ENCODE measurements at places on chromosomes 4 and X.
A peak's percentile ranks its signal among the peaks of the same experiment; 100 is the strongest.

- no peak for DNase-seq
Observed at GRCh38 chr4:81392164-81392563, 79.5 kb downstream of the RASGEF1B start.

DNA sequence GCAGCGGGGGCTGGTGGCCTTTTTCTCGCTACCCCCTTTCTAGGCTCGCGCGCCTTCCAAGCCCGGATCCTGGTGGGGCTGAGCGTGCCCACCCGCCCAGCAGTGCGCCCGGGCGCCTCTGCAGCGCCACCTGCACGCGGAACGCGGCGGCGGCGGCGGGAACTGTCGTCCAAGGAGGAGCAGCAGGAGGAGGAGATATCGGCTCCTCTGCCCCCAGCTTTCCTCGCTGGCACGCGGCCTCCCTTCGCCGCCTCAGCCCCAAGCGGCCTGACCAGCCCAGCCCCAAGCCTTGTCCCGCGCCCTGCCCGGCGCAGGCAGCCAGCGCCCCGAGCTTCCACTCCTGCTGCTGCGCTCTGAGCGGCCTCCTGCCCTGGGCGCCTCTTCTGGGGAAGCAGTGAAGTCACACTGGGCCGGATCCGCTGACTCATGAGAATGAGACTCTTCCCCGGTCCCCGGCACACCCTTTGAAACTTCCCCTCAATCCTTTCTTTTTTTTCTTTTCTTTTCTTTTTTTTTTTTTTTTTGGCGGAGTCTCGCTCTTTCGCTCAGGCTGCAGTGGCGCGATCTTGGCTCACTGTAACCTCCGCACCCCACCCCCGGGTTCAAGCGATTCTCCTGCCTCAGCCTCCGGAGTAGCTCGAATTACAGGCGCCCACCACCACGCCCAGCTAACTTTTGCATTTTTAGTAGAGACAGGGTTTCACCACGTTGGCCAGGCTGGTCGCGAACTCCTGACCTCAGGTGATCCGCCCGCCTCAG is 10.6 kb upstream of the ELF4 start:
- peak; percentile 85 for DNase-seq

- DNase-seq: peak; percentile 76
Observed at GRCh38 chr4:17324386-17324830, 187.5 kb downstream of the QDPR start.

- no peak for DNase-seq
Observed at GRCh38 chr4:162837679-162838078, 329.0 kb downstream of the NAF1 start.

DNA sequence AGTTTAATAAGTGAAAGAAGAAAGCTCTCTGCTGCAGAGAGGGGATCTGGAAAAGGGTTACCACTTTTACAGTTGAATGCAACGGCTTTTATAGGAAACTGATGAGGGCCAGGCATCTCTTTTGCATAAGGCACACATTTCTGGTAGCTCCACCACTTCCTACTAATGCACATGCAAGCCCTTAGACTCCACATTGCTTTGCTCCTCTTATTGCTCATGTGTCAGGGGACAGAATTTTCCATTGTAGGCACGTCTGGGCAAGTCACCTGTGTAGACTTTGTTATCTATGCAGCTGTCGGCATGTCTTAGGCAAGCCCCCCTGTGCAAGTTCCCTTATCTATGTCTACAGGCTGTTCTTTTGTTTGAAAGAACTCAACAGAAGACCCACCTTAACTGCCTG is 294.6 kb upstream of the STS start:
- no peak for DNase-seq

DNA sequence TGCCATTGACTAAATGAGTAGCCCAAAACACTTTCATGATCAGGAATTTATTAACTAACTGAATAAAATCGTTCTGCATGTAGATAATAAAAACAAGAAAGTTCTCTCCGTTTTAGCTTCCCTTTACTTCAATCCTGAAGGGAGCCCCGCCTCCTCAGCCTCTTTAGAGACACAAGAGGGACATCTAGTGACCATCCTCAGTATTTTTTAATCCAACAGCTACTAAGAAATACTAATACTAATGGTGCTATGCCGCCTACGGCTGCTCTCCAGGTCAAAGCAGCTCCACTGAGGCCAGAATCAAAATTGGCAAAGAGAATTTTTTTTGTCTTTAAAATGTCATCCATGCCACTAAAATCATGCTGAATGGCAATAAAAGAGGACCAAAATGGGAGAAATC is 3.2 kb upstream of the PCDH19 start:
- peak; percentile 47 for DNase-seq

- DNase-seq: no peak
Observed at GRCh38 chr4:86484241-86484640, 109.9 kb upstream of the PTPN13 start.

GRCh38 chr4:182906786-182907185 is 10.4 kb downstream of the DCTD start:
- no peak for DNase-seq

GRCh38 chr4:123393721-123394120 is 2.9 kb upstream of the SPRY1 start:
- DNase-seq: no peak

GRCh38 chr4:173543266-173543665 is 13.2 kb upstream of the HAND2 start:
- DNase-seq: no peak

- no peak for DNase-seq
Observed at GRCh38 chrX:108250654-108251579, 159.3 kb downstream of the ATG4A start.

- DNase-seq: no peak
Observed at GRCh38 chr4:22668702-22669101, 24.0 kb upstream of the GBA3 start.

GRCh38 chrX:313546-313945 is 5.0 kb downstream of the GTPBP6 start:
- no peak for DNase-seq

GRCh38 chrX:40172401-40173142 is 74.8 kb upstream of the BCOR start:
- DNase-seq: peak; percentile 52

- DNase-seq: no peak
Observed at GRCh38 chrX:103658681-103659433, 27.6 kb downstream of the MORF4L2 start.

GRCh38 chrX:115521741-115522140 is 39.2 kb upstream of the PLS3 start:
- no peak for DNase-seq

DNA sequence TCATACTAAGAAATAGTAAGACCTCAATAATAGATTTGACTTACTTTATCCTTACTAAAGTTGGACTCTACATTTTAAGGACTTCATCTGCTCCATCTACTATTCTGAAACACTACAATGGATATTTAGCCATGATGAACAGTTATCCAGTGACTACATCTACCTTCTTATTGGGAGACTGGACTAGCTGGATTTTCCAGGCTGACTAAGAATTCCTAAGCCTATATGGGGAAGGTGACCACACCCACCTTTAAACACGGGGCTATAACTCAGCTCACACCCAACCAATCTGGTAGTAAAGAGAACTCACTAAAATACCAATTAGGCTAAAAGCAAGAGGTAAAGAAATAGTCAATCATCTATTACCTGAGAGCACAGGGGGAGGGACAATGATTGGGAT is 1438.4 kb downstream of the TECRL start:
- no peak for DNase-seq

DNA sequence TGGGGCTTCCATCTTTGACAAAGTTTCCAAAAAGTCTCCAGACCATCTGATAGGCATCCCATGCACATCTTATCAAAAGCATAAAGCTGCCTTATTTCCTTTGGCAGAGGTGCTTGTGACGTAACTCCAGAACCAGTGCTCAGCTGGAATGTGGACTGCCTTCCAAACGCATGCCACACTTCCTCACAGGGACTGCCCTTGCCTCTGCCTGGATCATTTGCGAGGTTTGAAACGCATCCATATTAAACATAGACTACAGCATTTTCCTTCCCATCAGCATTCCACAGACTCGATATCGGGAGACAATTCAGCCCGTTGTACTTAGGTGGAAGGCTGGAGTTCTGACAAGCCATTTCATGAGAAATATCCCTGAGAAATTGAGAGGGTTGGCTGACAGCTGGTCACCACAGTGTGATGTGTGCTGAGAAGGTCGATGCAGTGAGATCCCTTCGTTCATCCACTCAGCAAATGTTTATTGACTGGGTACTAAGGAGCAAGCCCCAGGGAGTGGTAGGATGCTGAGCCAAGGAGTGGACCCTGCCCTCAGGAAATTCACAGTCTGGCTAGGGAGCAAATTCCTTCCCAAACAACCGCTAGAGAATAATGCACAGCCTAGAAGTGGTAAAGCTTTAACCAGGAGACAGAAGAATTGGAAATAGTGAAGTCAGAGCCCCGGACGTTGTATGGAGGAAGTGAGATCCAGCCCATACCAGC is 376.0 kb downstream of the BCOR start:
- peak; percentile 62 for DNase-seq

- no peak for DNase-seq
Observed at GRCh38 chrX:129497146-129497843, 26.0 kb downstream of the SMARCA1 start.

DNA sequence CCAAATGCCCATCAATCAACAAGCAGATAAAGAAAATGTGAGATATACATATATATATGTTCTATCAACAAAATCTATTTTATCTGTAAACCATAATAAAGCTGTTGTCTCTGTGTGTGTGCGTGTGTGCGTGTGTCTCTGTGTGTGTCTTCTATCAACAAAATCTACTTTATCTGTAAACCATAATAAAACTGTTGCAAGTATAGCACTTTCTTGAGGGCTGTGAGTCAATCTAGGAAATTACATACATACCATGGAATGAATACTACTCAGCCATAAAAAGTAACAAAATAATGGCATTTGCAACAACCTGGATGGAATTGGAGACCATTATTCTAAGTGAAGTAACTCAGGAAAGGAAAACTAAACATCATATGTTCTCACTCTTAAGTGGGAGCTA is 12.5 kb upstream of the PLK4 start:
- DNase-seq: no peak

DNA sequence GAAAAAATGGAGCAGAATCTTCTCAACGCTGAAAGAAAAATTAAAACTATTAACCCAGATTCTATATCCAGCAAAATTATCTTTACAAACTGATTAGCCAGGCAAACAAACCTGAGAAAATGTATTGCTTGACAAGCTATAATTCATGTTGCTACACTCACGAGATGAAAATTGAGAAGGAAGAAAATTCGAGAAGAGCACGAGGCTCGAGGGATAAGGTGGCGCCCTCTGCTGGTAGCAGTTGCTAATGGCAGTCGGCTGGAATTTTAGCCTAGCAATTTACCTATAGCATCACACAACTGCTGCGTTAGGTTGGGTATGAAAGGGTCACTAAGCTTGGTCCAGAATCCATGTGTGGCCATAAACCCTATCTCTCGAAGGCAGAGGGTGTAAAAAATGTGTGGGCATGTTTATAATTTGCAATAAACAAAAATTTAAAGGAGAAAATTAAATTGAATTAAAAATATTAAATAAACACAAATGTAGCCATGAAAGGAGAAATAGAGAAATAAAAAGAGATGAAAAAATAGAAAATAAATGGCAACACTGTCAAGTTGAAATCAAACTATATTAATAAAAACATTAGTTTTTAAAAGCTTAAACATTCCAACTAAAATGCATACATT is 126.6 kb downstream of the PPP4R3C start:
- DNase-seq: peak; percentile 8

Measured in AG20443 (cell line).